ENCODE measurements at places on chromosomes 1 and 21.

DNA sequence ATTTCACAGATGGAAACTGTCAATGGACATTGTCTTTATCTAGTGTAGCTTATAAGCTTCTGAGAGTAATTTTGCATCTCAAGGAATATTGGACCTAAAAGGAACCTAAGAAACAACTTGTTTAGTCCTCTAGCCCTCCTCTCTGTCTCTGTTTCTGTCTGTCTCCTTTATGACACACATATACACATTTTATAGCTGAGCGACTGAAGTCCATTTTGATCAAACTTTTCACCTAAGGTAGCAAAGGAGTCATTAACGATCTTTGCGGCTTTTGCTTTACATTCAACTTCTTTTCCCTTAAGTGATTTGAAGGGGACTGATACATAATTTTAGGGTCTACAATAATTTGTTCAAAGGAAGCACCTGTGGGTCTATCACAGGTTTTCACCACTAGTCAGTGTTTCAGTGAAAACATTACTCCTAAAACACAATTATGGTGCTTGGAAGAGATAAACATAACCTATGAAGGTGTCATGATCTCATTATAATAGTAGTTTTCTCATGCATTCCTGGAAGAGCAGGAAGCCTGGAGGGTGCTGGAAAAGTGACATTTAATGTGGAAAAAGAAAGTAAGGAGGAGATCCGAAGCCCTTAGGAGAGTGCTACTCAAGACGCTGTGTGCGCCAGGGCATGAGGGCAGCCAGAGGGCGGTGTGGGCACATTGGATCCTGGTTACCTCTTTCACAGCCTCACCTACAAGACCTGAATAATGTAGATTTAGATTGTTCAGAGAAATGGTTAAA lies 248.6 kb downstream of the DNM3 start:
- no peak for DNase-seq

DNA sequence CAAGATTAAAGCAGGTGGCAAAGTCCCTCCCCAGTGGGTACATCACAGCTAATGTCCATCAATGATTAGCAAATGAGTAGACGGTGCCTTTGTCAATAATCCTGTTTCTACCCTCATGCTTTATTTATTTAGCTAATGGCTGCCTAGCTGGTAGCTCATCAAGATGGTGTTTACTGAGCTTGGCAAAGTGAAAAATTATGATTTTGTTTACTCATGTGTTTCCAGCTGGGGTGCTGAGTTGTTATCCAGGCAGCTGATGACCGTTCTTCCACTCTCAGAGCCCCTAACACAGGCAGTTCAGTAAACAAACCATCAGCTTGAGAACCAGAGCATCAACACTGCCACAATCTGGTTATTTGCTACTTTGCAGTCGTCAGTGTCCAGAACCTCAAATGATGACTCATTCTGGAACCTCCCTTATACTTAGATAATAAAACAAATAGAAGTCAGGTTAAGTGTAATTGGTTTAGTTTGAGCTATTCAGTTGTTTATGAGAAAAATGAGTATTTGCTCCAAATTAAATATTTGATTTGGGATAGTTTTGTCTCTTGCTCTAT lies 163.9 kb downstream of the ST6GALNAC5 start:
- DNase-seq = no peak

DNA sequence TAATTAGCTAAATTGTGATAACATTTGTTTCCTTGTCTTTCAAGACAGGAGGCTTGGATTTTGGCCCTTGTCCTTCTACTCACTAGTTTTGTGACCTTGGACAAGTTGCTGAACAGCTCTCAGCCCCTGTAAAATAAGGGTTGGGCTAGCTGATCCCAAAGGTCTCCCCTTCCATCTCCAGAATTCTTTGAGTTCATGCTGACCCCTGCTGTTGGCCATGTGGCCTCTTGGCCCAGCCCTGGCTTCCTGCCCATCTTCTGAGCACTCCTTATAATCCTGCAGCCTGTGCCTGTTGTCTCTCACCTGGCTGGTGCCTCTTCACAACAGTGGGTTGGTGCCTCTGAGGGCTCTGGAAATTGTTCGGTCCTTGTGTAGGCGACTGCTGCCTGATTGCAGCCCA lies 10.1 kb downstream of the PTGFRN start:
- no peak for DNase-seq

DNA sequence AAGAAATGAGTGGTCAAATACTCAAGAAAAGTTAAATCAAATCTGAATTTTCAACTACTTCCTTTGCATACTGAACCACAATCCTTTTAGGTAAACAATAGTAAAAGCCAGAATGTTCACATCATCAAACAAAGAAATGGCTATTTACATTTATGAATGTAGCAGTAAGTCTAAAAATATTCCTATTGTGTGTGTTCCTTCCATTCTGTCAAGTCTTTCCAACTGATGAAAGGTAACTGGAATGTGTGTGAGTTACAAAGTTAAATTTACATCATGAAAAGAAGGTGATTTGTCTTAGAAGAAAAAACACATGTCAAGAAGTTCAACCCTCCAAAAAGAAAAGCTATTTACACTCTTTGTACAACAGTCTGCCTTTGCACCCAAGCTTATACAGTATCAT lies 203.1 kb downstream of the SIPA1L2 start:
- DNase-seq = no peak

DNA sequence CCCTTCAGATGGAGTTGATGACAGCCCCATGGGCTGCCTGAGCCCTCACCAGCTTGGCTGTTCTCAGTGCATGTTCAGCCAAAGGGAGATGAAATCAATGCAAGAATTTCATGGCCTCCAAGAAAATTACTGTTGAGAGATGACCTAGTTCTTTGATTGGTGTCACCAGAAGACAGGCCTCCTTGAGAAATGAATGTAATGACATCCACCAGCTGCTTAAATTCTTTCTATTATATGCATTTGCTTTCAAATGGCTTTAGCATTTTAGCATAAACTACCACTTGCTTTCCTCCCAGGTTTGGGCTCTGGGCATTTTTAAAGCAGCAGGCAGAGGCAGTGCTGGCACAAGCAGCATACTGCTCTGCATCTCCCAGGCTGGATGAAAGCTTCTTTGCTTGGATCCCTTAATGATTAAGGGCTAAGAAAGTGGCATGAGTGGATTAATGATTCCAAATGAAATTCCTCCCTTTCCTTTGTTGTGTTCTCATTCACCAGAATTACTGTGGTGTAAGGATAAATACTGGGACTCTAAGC lies 278.4 kb downstream of the ZNF326 start:
- peak; percentile 47 for DNase-seq

DNA sequence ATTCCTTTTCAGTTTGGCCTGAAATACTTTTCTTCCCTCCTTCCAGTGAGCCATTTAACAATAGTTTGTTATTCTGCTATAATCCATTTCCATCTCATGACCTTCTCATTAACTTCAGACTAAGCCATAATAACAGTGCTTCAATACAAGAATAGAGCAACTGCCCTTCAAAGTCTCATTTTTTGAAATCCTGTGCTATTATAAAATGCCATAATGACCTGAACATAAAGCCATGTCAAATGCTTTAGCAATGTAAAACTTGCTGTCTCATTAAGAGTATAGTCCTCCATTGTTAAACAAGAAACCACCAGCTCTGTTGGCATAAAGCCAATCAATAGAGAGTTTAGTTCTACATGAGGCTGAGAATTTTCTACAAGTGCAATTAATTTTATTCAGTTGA lies 9.6 kb upstream of the PIGK start:
- no peak for DNase-seq

DNA sequence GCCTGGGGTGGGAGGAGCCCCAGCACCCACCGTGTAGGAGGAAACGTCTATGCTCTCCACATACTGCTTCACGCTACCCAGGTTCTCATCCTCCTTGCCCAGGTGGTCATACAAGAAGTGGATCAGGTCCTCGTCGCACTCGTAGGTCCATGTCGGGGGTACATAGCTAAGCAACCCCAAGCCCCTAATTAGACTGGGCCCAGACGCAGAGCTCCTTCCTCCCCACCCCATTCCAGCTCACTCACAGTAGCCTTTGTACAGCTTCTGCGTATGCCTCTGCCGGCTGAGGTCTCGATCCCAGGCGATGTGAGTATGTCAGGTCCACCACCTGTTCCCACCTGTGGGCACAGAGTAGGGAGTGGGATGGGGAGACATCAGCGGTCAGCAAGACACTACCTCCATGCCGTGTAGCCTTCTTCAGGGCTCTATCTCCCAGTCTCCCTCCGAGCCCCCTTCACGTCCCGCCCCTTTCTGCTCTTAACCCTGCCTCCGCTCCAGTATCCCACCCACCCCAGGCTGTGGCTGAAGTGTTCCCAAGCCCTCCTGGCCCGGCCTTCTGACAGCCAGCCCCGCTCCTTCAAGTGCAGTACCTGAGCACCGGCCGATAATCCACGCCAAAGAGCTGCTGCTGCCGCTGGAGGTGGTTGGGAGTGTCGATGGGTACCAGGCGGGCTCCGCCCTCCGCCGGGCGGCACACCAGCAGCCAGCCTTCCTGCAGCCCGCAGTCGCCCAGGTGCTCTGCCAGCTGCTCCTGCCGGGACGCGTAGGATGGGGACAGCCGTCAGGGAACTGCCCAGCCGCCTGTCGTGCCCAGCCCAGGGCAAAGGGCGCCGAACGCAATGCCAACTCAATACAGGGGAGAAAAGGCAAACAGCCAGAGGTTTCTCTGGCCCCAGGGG lies 919 bp downstream of the HECTD3 start:
- DNase-seq = peak; percentile 18

DNA sequence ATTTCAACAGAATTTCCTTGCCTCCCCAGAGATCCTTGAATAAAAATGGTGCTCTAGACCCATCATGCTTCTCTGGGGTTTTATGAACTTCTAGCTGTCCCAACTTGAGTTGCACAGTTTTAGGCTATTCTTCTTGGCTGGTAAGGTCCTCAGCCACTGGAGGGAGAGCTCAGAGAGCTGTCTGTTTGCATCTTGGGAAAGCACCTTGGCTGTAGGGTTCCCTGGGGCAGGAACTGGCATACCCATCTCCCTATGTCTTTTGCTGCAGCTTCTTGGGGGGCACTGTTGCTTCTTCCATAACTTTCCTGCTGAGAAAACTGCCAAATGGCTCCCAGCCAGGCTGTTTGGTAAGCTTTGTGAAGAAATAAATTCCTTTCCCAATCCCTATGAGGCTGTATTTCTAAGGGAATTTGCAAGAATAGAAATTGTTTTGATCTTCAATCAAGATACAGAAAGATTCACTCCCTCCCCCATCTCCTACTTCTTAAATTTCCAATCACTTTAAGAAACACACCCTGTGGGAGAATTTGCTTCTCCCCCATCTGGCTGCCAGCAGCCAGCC lies 8.2 kb upstream of the FMOD start:
- no peak for DNase-seq

- DNase-seq = no peak
Measured at GRCh38 chr21:43885721-43886120, 20.7 kb downstream of the AGPAT3 start.

- no peak for DNase-seq
Measured at GRCh38 chr1:39063775-39064174, 37.6 kb downstream of the NDUFS5 start.

- no peak for DNase-seq
Measured at GRCh38 chr1:65108025-65108642, 39.9 kb upstream of the AK4 start.
